Lung microvascular endothelial cell (primary cell): ENCODE measurements at places on chromosomes 5 and 9. TPM values are rescaled to one million over a fixed set of nuclear protein-coding genes. Genes with fewer than 3 reads are reported as not detected.

The MYMK gene
- total RNA-seq: not detected in 2 replicates

The SMIM33 gene
- under 0.01 TPM in 1 of 2 replicates, not detected in the other for total RNA-seq

The COL15A1 gene
- total RNA-seq: under 0.01 TPM in 1 of 2 replicates, not detected in the other

The SEMA6A gene
- 5.0 and 18.8 TPM in 2 replicates for total RNA-seq

The OTP gene
- total RNA-seq: not detected in 2 replicates

The INIP gene
- 12.4 and 15.1 TPM in 2 replicates for total RNA-seq

The PCA3 gene
- 0.20 and 0.22 TPM in 2 replicates for total RNA-seq

The SAXO1 gene
- under 0.01 TPM in 1 of 2 replicates, not detected in the other for total RNA-seq

The PLAC8L1 gene
- total RNA-seq: 0.20 TPM in 1 of 2 replicates, not detected in the other

The GIN1 gene
- total RNA-seq: 2.4 and 3.0 TPM in 2 replicates

The JADE2 gene
- 11.8 and 17.5 TPM in 2 replicates for total RNA-seq
